Stimulated activated CD8-positive, alpha-beta memory T cell treated with anti-CD3 and anti-CD28 coated beads, Interleukin-12 subunit alpha, Interleukin-12 subunit beta, amount 100 ng/mL, for 4 hours (primary cell): ENCODE measurements at places on chromosomes 7 and 10.

- DNase-seq = no peak
These were observed 66.0 kb upstream of the DOCK1 start for GRCh38 chr10:126839094-126839761.

GRCh38 chr7:105352901-105353668 is 35.6 kb downstream of the SRPK2 start:
- DNase-seq = no peak

DNA sequence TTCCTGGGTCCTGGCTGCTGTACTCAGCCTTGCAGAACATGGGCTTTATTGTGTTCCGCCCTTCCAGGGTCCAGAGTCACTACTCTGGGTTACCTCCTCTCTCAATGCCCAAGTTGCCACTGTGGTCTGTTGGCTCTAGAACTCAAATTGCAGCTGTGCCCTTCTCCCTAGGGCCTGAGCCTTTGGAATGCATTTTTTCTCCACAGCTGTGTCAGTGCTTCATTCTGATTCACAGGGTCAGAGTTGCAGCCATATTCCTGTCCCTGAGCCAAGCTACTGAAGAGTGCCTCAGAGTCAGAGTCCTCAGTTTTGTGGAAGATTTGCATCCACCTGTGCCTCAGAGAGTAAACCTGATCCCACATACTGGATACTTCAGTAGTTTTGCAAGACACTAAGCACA is 167.5 kb downstream of the ITGB1 start:
- DNase-seq = no peak

DNA sequence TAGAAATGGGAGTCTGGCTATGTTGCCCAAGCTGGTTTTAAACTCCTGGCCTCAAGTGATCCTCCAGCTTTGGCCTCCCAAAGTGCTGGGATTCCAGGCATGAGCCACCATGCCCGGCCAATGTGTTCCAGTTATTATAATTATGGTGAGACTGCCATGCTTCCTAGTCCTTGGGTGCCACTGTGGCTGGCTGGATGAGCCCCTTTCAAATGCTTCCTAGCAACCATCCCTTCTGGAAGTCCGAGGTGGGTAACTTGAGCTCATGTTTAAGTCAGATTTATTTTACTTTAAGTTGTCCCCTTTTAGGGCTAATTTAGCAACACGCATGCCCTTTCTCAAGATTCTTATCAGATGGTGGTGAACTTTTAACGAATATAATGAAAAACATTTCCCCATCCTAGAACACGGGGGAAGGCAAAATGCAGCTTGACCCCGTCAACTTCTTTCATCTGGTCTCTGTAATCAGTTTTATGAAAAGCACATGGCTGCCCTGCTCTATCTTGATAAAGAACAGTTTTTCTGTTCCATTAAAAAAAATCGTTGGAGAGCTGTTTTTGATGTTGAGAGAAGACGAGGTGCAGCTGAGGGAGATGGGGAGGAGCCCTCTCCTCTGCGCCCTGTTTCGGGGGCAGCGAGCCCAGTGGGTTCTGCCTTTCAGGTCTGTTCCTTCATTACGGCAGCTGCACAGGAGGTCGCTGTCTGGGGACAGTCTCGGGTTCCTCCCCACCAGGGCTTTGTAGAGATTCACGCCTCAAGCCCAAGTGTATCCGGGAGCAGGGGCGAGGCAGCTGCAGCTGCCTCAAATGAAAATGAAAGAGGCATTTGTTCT is 61.0 kb upstream of the MKI67 start:
- peak; percentile 11 for DNase-seq

GRCh38 chr10:29569795-29570194 is 65.0 kb downstream of the SVIL start:
- DNase-seq = no peak

- DNase-seq = no peak
These were observed 190.0 kb downstream of the PTPN20 start for GRCh38 chr10:47101196-47101595.

DNA sequence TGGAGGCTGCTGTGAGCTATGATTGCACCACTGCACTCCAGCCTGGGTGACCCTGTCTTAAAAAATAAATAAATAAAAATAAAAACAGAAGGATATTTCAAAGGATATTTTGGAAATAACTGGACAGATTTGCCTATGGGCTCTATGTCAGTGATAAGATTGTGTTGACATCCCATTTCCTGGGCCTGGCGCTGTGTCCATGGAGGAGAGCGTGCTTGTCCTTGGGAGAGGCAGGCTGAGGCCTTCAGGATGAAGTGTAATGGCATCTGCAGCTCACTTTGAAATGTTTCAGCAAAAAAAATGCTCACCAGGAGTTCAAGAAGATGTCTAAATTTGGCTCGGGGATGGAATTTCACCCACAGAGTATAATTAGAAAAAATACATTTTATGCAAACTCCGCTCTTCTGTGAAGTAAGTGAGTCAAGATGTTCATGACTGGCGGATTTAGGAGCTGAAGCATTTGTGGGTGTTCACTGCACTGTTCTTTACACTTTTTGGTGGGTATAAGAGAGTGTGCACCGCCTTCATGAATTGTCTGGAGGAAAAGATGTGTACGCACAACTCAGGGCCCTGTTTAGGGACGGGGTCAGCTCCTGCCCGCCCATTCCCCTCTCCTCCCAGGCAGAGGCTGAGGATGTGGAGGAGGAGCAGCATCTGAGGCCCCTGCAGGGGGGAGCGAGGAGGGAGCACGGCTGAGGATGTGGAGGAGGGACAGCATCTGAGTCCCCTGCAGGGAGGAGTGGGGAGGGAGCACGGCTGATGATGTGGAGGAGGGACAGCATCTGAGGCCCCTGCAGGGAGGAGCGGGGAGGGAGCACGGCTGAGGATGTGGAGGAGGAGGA is 18.5 kb upstream of the FOXL3 start:
- DNase-seq = no peak

- DNase-seq = no peak
These were observed 220.5 kb downstream of the MAD1L1 start for GRCh38 chr7:2012044-2012900.

- no peak for DNase-seq
These were observed 260.5 kb upstream of the CACNA2D1 start for GRCh38 chr7:82704121-82704520.

- DNase-seq = no peak
These were observed 229.8 kb downstream of the ADK start for GRCh38 chr10:74380795-74381194.

DNA sequence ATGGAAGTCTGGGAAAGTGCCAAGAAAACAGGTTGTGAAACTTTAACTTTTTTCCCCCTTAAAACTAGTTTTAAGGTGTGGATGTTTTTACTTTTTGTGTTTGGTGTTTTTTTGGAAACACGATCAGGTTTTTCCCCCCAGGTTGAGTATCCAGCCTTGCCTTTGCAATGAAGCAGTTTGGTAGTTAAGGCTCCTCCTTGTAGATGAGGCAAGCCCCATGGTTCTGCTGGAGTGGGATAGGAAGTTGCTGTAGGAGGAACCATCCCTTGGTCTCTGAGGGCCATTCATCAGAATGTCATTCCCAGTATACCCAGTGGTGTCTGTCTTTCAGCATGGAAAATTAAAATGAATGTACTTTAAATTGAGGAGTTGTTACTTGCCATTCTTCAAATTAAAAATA is 2.7 kb downstream of the CUL1 start:
- DNase-seq = no peak

DNA sequence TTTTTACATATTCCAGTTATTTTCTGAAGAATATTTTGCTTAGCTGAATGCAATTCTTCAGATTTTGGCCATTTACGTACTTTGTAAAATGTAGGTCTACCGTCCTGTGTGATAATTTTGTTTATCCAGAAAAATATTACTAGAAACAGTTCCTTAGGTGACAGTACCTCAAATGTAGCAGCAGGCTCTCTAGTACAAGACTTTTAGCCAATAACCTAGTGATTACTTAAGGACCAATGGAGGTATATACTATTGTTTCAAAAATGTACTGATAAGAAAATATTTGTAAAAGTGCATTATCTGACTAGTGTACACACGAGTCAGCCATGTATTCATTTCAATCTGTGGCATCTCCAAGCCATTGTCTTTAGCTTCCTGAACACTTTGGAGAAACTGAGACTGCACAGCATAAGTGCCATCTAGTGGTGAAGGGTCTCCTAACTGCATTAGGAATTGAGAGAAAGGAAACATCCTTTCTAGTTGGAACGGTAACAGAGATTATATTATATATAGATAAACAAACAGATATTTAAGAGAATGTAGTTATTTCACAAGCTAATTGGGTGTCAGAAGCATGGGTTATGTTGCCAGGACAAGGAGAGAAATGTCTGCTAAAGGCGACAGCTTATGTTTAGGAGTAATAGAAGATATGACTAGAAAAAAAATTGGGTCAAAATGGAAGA is 23.7 kb downstream of the RTKN2 start:
- DNase-seq = no peak

GRCh38 chr7:46071076-46071475 is 150.0 kb upstream of the IGFBP3 start:
- DNase-seq = no peak

GRCh38 chr7:71633551-71634008 is 501.6 kb downstream of the GALNT17 start:
- DNase-seq = no peak

DNA sequence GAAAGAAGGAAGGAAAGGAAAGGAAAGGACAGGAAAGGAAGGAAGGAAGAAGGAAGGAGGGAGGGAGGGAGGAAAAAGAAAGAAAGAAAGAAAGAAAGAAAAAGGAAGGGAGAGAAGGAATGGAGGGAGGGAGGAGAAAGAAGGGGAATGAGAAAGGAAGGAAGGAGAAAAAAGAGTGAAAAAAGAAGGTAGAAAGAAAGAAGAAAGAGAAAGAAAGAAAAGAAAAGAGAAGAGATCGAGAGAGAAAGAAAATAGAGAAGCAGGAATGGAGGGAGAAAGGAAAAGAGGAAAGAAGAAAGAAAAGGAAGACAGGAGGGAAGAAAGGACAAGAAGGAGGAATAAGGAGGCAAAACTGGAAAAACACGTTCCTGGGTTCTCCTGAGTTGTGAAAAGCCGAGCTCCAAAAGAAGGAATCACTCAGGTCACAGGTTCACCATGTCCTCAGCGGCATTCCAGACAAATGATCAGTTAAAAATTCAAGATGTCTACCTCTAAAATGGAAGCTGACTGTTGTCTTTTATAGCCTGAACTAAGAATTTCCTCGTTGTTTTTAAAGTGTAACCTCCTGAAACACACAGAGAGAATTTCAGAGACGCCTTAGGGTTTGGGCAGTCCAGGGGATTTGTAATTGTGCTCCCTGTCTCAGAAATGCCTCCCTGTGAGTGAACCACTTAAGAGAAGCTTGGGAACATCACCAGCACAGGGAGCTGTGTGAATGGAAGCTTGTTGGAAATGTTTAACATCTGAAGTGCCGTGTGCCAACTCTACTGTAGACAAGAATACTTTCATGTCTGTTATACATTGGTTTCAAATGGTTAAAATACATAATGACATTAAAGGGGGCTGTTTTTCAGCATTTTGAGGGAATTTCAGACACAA is 80.7 kb downstream of the INHBA start:
- no peak for DNase-seq

- DNase-seq = no peak
These were observed 114.2 kb downstream of the DYNC1I1 start for GRCh38 chr7:95886501-95887090.

- DNase-seq = no peak
These were observed 103.2 kb upstream of the CYP26C1 start for GRCh38 chr10:92957223-92958010.

DNA sequence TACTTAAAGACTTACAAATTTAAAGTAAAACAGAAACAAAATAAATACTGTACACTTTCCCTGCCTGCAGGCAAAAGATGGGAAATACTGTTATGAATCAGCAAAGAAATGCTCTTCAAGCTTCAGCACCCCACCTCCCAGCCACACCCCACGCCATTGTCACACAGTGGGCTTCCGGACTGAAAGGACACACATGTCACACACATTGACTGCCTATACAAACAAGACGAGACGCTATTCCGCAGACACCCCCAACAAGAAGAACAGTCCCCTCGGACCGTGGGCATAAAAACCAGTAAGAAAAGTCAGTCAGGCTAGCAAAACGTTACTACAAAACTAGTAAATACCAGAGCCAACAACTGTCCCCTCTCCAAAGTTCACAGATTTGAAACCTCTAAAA is 22.2 kb upstream of the PARP12 start:
- no peak for DNase-seq

DNA sequence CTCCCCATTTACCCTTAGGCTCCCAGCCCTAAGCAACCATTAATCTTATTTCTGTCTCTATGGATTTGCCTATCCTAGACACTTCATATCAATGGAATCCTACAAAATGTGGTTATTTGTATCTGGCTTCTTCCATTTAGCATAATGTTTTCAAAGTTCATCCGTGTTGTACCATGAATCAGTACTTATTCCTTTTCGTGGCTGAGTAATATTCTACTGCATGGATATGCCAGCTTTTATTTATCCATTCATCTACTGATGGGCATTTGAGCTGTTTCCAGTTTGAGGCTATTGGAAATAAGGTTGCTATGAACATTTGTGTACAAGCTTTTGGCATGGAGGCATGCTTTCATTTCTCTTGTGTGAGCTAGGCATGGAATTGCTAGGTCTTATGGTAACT is 121.1 kb downstream of the WDR11 start:
- no peak for DNase-seq

GRCh38 chr10:54133203-54133602 is 667.8 kb downstream of the PCDH15 start:
- DNase-seq = no peak

DNA sequence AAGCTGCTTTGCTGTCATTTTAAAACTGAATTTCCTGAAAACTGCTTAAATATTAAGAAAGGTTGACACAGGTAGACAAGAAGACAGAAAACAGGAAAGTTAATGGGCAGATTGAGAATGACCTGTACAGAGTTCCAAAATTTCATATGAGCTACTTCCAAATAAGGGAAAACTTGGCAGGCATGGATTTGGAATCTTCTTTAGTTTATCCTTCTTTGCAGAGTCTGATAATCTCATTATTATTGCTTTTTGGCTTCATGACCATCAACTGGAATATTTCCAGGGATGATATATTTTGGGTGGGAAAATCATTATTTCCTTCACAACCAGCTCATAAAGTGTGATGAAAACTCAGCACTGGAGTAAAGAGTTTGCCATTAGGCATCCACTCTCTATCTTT is 346.5 kb upstream of the NPVF start:
- DNase-seq = no peak

DNA sequence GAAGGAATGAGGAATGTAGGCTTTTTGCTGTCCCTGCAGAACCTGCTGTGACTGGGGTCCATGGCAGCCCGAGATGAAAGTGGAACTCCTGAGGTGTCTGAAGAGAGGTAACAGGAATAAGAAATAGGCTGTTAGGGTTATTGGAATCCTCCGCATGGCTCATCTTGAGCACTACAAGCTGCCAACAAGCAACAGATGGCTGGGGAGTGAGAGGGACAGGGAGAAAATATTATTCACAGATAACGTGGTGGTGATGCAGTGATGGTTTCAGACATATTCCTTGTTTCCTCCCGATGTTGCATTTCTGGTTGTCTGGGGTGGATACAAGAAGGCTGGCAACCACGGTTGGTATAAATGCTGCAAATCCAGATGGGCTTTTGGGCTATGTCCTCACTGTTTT is 46.1 kb downstream of the AP3M1 start:
- no peak for DNase-seq

DNA sequence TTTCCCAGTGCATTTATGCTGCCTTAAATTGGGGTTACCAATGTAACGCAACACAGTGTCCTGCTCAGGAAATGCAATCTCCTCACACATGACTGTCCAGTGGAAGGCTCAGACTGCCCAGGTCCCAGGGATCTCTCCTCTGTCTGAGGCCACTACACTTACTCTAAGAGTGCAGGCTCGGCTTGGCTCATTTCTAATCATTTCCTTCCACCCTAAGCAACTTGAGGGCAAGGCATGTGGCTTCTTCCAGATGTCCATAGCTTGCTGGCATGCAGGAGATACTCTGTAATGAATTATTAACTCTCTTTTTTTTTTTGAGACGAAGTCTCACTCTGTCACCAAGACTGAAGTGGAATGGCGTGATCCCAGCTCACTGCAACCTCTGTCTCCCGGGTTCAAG is 23.7 kb downstream of the PLAC9 start:
- DNase-seq = no peak
